ENCODE measurements at places on chromosomes 13 and 19.

GRCh38 chr13:80654638-80655249 is 313.8 kb upstream of the SPRY2 start:
- no peak for DNase-seq

- no peak for DNase-seq
These were observed 71.3 kb downstream of the SLC7A1 start for GRCh38 chr13:29524176-29524575.

- DNase-seq: no peak
These were observed 1.7 kb downstream of the FPR1 start for GRCh38 chr19:51749979-51750378.

DNA sequence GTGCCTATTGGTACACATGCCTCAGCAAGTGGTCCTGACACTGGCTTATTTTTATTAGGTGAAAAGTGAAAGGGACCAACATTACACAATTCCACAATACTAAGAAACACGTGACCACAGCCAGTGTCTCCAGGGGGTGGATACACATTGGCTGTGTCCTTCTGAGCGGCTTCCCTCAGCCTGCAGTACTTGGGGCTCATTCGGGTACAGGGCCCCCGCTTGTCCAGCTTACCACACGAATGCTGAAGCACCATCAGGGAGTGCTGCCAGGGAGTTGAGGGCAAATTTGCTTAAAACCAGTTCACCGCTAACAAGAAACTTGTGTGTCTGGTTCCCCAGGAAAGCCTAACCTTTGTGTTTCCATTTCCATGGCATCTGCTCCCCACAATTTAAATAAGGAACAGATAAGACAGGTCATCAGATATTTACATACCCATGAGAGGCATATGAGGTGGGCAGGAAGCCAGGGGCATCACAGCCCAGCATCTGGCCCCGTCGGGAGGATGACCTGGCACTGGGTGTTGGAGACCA is 23.3 kb downstream of the PBX4 start:
- DNase-seq: no peak

GRCh38 chr19:39814595-39814994 is 19.4 kb downstream of the DYRK1B start:
- no peak for DNase-seq

DNA sequence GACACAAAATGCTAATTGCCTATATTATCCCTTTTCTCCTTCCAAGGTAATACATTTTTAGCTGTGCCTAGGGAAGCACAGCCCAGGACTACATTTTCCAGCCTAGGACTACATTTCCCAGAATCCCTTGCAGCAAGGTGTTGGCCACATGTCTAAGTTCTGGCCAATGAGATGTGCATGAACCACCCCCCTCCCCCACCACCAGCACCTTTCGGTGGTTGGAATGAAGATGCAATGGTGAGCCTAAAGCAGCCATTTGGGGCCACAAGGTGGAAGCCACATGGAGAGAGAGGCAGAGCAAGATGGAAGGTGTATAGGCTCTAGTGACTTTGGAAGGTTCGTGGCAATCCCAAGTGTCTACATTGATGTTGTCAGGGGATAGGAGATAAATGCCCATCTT is 16.2 kb downstream of the UNC13A start:
- DNase-seq: peak; percentile 11

- no peak for DNase-seq
These were observed 7.2 kb downstream of the GAS6 start for GRCh38 chr13:113856716-113857065.

DNA sequence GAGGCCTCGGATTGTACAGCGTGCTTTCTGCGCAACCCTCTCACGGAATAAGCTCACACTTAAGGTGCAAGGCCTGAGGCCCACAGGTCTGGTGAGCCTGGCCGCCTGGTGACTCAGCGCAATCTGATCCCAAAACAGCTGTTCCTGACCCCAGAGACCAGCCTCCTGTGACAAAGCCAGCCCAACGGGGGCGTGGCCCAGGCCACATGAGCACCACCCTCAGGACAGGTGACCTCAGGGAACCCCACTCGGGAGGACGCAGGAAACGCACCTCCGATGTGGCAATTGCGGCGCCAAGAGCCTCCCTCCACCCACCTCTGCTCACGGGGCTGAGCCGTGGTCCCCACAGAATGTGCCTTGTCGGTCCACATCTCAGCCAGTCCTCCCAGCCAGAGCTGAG is 26.4 kb downstream of the GRTP1 start:
- DNase-seq: no peak

Measured in activated naive CD4-positive, alpha-beta T cell treated with Interleukin-2 at 50 U/mL for 16 hours (primary cell).